ENCODE measurements at places on chromosomes 7 and 10. TPM values are rescaled to one million over a fixed set of nuclear protein-coding genes. Genes with fewer than 3 reads are reported as not detected.

DNA sequence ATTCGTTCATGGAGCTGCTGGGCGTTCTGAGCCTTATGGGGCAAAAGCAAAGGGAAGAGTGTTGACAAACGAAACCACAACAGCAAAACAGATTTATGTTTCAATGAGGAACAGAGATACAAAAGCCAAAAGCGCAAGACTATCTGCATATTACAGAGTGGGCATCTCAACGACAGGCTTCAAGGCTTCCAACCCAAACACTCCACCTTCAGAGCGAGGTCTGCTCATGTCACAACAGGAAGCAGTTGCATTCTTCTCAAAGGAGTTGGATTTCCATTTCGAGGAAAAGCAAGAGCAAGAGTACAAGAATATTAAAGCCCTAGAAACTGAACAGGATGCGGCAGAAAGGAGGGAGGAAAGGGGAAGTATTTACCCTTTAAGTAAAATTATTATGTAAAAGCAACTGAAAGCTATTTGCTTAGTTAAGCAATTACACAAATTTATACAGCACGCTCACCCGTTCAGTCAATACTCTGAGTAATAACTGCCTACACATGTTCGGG lies 189.3 kb downstream of the ELMO1 start:
- no peak for DNase-seq

DNA sequence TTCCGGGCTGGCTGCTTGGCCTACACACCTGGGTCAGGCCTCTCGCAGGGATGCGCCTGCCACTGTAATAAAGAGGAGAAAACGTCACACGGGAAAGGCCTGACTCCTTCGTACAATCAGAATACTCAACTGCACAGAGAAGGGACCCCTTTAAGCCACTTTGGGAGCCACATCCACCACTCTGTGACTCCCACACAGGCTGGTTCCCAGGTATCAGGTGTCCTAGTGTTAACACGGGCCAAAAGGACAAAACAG lies 5.8 kb upstream of the ZNF736 start:
- no peak for DNase-seq

Gene H2AZ2
- 397 TPM for total RNA-seq

GRCh38 chr7:28823582-28823981 lies 134.5 kb downstream of the TRIL start:
- DNase-seq: no peak

Gene ZNF107
- 2.5 TPM for total RNA-seq

Gene DNA2
- total RNA-seq: 12.2 TPM

Gene FOXI2
- not detected for total RNA-seq

DNA sequence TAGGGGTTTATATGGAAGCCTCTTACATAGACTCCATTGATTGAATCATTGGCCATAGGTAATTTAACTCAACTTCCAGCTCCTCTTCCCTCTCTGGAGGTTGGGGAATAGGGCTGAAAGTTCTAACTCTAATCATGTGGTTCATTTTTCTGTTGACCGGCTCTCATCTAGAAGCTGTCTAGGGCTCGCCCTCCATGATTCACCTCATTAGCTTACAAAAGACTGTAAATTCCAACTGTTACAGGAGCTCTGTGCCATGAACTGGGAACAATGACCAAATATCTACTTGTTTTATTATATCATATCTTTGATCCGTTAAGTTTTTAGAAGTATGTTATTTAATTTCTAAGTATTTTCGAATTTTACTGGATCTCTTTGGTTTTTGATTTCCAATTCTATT lies 263.0 kb downstream of the TCF7L2 start:
- DNase-seq: no peak

Gene CNNM1
- not detected for total RNA-seq

Gene NEUROG3
- not detected for total RNA-seq

DNA sequence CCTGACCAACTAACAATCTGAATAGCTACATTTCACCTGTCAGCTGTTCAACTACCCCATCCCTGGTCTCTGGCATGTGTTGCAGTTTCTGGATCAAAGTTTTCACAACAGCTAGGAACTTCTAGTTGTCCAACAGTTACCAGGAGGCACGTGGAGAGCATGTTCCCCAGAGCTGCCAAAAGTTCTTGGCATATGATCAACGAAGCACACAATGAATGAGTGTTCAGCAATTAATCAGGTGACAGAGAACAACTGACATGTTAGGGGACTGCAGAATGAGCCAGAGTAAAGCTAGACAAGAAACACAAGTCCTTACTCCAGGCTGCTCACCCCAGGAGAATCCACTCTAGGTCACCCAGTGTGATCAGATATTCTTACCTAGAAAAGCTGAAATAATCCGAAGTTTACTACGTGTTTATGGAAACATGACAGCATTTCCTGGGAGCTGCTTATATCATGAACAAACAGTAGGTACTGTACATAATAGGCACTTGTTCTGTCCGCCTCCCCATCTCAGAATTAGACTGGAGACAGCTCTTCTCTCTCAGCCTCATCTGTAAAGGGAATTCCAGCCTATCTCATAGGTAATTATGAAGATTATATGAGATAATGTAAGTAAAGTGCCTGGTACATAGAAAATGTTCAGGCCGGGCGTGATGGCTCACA lies 50.6 kb downstream of the ZNF438 start:
- peak; percentile 58 for DNase-seq

Gene ANKRD61
- 0.37 TPM for total RNA-seq

DNA sequence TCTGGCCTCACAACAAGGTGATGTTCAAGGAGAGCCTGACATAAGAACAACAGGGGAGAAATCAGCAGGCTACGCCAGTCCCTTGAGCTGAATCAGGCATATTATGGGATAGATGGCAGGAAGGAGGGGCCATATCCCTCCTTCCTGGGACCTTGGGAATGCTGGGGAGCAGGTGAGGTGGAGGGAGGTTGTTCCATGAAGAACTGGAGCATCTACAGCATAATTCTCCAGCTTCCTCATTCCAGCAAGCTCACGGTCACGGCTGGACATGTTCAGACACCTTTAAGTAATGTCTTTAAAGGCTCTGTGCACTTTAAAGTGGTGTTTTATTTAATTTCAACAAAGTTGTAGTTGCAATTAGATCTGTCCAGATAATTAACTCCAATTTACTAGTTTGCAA lies 780.5 kb downstream of the TYW1 start:
- no peak for DNase-seq

Gene BTBD16
- total RNA-seq: not detected

All from HT1080 (cell line).